Stimulated activated CD4-positive, alpha-beta T cell treated with anti-CD3 and anti-CD28 coated beads, Interleukin-2, amount 100 ng/mL, for 24 hours (primary cell): ENCODE measurements at places on chromosomes 12 and 14.
A peak's percentile ranks its signal among the peaks of the same experiment; 100 is the strongest.

- DNase-seq: peak; percentile 38
Observed at GRCh38 chr12:6960593-6961277, 9.6 kb downstream of the PTPN6 start.

DNA sequence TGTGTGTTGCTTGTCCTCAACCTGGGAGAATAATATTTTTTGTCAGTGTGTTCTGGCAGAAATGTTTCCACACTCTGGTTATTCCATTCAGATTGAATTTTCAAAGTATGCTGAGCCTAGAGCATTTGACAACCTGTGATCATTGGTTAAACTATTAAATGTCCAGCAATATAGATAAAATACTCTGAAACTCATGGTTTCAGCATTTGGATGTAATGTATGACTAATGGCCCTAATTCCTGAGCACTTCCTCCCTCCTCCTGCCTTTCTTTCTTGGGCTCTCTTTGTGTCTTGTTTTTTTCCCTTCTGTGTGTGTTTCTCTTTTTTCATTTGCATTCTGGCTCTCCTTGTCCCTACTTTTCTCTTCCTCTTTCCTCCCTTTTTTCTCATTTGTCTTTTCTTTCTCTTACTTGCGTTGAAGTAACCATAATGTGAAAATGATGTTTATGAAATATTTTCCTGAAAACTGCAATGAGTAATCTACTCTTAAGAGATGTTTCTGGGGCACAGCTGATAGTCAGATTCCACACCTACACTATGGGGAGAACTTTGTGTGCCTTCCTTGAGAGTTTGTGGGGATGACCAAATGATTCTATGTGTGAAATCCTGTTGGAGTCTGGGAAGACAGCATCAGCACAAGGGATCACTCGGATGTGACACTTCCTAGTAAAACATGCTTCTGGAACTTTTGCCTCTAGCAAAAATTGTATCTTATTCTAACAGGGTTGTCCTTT, 74.6 kb downstream of the FRMD6 start:
- no peak for DNase-seq

GRCh38 chr12:116397148-116397547, 119.7 kb upstream of the MED13L start:
- no peak for DNase-seq

DNA sequence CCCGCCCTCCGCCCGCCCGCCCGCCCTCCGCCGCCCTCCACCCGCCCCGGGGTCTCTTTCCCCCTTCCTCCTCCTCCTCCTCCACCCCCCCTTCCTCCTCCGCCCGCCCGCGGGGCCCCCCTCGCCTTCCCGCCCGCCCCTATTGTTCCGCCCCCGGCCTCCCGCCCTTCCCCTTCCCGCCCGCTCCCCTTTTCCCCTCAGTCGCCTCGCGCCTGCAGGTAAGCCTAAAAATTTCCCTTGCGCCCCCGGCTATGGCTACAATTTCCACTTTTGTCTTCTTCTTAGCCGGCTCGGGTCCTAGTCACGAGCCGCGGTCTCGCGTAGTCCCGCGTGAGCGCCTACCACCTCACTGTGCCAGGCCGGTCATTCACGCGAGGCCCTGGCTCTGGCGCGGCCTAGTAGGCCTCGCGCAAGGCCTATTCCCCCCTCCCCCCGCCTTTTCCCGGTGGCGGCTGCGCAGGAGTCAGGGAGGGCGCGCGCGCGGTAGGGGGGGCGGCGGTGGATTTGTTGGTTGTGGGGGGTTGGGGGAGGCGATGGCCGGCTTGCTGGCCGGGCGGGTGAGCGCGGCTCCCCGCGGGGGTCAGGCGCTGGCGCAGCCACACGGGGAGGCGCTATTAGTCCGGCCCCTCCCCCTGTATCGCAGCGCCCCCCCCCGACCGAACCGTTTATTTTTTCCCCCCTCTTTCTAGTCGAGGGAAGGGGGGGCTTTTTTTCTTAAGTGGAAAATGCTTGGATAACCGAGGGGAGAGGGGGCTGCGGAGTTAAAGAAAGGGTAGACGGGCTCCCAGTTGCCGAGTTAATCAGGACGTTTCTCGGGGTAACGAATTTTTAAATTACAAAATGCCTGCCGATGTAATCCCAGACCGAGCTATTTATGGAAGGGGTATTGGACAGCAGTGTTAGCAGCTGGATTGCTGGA, 516 bp downstream of the PCBP2 start:
- DNase-seq: peak; percentile 80

DNA sequence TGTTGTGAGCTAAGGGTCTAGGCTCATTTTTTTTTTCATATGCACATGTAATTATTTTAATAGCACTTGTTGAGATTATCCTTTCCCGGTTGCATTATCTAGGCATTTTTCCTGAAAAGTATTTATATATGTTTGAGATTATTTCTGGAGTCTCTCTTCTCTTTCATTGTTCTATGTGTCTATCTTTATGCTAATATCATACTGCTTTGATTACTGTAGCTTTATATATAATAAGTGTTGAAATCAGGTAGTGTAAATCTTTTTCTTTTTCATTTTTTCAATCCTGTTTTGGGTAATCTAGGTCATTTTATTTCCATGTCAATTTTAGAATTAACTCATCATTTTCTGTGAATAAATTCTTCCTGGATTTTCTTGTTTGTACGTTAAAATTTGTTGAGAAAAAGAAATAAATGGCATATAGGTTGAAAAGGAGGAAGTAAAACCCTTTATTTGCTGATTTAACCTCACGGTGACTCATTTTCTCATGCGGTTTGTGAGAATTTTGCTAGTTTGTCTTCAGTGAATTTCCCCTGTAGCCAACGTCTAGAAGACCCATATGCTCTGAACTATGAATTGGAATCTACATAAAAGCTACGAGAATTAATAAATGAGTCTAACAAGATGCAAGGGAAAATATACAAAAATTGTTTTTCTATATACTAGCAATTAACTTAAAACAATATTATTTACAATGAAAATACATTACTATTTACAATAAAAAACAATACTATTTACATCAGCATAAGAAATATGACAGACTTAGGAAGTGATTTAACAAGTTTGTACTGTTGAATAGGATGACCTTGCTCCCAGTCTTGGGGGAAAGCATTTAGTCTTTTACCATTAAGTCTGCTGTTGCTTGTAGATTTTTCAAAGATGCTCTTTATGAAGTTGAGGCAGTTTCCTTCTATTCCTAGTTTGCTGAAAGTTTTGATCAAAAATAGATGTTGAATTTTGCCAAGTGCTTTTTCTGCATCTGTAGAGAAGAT, 105.0 kb downstream of the SNAPC1 start:
- no peak for DNase-seq

- no peak for DNase-seq
Observed at GRCh38 chr14:95493503-95493902, 22.9 kb downstream of the SYNE3 start.

DNA sequence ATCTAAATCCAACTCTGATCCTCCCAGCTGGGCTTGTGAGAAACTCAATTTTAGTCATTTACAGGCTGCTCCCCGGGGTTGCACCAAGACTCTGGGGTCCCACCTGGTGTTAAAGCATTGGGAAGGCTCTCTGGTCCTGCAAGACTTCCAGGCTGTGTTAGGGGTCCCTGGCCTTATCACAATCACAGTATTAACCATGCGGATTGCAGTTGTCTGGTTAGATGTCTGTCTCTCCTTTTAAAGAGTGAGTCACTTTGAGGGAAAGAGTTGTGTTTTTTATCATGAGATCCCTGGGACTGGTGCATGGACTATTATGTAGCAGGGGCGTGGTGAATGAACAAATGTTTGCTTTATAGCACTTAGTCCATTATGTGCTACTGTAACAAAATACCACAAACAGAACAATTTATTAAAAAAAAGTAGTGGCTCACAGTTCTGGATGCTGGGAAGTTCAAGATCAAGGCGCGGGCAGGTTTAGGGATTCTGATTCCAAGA, 531.4 kb downstream of the FUT8 start:
- DNase-seq: no peak

DNA sequence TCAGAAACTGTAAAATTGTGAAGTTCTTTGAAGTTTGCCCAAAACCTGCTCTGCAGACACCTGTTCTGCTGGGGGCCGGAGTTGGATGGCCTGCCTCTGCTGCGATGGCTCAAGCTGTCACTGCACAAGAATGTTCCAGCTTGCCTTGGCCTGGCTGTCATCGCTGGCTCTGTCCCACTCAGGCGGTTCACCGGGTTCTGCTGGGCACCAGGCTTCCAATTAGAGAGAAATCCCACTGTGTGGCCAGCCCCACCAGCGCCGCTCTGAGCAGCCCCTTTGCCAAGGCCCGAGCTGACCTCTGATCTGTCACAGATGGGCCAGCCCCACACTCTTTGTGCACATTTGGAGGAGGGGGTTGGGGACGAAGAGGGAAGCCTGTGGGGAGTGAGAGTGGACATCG, 71.7 kb upstream of the GPATCH2L start:
- DNase-seq: no peak

- no peak for DNase-seq
Observed at GRCh38 chr14:61151251-61151650, 129.9 kb downstream of the TMEM30B start.

DNA sequence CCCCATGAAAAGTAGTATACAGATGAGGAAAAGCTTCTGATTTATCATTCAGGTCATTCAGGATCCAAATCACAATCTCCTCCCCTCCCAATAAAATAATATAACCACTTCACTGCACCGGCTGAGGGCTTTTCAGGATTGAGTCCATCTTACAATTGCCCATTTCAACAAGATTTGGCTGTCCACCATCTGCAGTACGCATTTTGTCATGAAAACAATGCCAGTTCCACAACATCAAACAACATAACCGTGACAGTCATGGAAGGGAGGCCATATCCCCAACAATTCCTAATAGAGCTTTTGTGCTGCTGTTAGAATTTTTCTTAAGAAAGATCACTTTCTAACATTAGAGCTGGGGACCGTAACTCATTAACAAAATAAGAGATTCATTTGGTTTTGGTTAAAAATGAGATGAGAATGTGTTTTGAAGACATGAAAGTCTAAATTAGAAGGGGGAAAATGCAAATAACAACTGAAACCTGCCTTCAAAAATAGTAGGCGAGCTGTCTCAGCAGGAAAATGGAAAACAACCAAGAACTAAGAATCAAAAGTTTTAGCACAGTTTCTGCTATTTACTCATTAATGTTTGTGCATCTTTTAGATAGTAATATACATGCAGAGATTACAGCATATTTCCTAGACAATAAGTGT, 38.3 kb upstream of the TMTC2 start:
- DNase-seq: no peak

DNA sequence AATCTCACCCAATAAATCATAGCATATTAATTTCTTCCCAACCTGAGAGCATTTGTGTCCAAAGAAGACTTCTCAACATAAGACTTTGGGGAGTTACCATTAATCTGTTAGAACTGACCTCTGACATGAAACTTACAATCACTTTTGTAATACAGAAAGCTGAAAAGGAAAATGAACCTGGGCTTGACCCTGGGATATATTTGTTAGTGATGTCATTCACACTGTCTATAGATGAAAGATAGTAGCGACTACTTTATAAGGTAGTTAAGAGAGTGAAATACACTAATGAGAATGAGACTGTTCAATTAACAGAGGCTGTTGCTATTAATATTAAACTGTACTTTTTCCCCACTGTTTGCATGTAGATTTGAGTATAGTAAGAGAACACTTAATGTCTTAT, 1334.8 kb upstream of the TMEM132C start:
- DNase-seq: no peak

DNA sequence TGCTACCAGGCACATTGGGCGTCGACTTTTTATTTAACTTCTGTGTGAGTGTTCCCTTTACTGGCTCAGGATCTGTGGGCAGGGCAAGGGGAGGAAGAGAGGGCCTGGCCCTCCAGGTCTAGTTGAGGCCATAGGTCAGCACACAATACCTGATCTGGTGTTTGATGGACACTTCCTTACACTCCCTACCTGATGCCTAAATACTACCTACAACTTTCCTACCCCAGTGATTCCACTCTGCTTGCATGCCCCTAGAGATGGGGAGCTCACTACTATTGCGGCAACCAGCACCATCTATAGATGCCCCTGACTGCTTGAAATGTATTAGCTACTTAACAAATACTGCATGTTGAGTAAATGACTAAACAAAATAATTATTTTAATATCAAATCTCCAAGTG, 20.8 kb upstream of the BEGAIN start:
- no peak for DNase-seq

- peak; percentile 41 for DNase-seq
Observed at GRCh38 chr14:101817501-101818001, 56.0 kb downstream of the PPP2R5C start.

DNA sequence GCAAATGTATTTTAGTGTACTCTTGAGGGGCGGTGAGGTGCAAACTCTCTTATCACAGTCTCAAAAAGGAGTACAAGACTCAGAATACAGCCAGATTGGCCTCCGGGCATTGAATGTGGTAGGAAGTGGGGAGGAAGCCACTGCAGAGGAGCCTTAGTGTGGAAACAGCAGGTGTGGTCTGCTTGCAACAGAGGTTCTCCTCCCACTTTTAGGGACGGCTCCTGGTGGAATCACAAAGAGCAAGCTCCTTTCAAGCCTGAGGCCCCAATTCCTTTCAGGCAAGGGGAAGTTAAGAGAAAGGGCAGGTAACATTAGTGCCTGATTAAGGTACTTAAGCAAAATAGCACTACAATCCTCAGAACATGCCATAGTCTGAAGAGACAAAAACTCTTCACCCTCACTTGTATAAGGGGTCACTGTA, 23.7 kb upstream of the SLC2A3 start:
- peak; percentile 44 for DNase-seq

GRCh38 chr12:99495799-99496198, 151.8 kb upstream of the GARIN6 start:
- DNase-seq: no peak

GRCh38 chr12:89320735-89321134, 31.6 kb downstream of the DUSP6 start:
- no peak for DNase-seq

GRCh38 chr12:19657118-19657731, 217.9 kb downstream of the AEBP2 start:
- no peak for DNase-seq

GRCh38 chr12:92331383-92331782, 185.7 kb upstream of the BTG1 start:
- no peak for DNase-seq

GRCh38 chr14:105203057-105203531, 22.0 kb upstream of the NUDT14 start:
- DNase-seq: peak; percentile 76

GRCh38 chr12:108812324-108812723, 45.1 kb downstream of the SSH1 start:
- DNase-seq: no peak

DNA sequence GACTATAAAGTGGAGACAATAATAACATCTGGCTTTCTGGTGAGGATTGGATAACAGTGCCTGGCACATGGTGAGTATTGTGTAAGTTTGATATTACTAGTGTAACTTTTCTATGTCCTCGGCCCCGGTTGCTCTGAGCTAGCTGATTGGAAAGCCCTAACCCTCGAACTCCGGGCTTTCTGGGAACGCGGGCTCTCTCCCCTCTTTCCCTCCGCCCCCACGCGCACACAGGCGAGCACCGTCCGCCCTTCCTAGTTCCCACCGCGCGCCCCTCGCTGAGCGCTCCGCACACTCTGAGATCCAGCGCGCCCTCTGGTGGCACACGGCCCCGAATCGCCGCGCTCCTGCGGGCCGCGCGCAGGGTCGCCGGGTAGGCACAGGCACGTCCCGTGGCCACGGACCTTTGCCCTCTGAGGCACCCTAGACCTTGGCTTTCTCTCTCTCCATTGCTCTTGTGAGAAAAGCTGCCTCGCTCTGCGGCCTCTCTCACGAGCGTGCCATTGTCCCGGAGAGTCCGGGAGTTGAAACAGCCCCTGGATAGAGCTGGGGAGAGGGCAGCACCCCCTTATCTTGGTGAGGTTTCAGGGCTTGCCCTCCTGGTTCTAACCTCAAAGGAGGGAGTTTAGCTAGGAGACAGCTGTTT, 23.2 kb upstream of the ESRRB start:
- peak; percentile 66 for DNase-seq
